Activated T-helper 1 cell treated with Interleukin-2 at 50 U/mL for 16 hours (primary cell): ENCODE measurements at places on chromosomes 12 and 14.

GRCh38 chr14:93715279-93715927 is 72.9 kb downstream of the PRIMA1 start:
- no peak for DNase-seq

DNA sequence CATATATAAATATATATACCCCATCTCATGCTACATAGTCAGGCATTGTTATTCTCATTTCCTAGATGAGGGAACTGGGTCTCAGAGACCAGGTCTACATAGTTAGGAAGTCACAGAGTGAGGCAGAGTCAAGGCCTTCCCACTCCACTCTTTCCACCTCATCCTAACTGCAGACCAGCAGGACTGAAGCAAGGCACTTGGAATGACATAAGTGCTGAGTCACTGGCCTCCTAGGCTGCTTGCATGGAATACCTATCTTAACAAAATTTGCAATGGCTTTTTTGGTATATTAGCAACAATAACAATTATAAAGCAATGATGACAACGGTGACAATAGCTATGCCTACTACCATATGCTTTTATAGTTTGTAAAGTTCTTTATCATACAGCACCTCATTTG is 5.4 kb upstream of the ANO4 start:
- no peak for DNase-seq

DNA sequence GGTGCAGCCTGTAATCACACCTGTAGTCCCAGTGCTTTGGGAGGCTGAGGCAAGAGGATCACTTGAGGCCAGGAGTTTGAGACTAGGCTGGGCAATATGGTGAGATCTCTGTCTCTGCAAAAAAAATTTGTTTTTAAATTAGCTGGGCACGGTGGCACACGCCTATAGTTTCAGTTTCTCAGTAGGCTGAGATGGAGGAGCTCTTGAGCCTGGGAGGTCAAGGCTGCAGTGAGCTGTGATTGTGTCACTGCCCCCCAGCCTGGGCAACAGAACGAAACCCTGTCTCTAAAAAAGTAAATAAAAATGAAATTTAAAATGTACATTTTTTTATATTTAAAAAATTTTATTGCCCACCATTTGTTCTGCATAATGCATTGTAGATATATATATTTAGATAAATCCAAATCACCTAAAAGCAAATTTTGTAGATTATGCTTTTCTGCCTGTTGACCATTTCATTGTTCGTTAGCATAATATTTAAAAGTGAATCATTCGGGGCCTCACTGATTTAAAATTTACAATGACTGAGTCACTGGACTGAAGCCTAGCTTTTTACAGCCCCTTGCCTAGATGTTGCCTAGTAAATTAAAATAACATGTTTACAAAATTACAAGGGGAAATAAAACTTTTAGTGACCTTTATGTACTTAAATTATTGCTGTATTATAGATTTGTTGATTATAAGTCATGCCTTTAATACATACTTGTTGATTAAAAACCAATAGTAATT is 87.9 kb downstream of the USP15 start:
- no peak for DNase-seq

GRCh38 chr12:13124656-13125505 is 21.4 kb upstream of the GSG1 start:
- DNase-seq: no peak

DNA sequence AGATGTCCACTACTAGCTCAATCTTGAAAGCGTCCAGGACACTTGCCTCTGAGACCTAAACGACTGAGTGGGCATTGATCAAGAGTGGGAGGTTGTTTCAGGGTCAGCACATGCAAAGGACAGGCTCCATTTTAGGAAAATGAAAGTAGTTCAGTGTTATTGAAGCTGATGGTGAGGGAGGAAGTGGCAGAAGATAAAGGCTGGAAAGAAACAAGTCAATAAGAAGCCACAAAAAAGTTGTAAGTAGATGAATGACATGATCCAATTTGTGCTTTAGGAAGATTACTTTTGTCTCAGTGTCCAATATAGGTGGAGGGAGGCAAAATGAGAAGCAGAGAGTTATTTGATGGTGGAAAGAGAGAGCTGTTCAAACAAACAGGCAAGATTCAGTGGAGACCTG is 22.0 kb downstream of the GPR65 start:
- no peak for DNase-seq

DNA sequence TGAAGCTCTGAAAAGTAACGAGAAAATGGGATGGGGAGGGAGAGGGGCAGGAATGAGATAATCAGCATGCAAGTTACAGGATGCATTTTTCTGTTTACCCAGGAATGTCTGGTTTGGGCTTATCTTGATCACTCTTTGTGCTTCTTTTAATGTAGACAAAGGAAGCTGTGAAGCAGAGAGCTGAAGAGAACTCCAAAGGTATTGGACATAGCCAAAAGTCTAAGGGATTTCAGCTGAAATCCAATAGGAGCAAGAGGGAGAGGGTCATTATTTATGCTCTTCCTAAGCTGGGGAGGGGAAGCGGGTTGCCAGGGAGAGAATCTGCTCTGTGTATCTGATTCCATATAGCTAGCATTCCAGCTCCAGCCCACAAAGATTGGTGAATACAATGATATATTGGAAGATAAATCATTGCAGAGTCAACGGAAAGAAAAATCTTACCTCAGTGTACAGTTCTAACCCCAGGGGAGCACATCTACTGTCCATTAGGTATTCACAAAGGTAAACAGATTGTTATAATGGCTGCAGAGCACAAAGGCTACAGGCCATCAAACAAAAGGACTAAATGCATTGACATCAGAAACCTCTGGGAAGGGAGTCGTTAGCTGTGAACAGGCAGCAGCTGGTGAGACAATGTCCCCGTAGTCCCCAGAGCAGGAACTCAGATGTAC is 61.0 kb upstream of the PELI2 start:
- DNase-seq: no peak

GRCh38 chr14:99572173-99572999 is 31.6 kb downstream of the CCDC85C start:
- DNase-seq: no peak

DNA sequence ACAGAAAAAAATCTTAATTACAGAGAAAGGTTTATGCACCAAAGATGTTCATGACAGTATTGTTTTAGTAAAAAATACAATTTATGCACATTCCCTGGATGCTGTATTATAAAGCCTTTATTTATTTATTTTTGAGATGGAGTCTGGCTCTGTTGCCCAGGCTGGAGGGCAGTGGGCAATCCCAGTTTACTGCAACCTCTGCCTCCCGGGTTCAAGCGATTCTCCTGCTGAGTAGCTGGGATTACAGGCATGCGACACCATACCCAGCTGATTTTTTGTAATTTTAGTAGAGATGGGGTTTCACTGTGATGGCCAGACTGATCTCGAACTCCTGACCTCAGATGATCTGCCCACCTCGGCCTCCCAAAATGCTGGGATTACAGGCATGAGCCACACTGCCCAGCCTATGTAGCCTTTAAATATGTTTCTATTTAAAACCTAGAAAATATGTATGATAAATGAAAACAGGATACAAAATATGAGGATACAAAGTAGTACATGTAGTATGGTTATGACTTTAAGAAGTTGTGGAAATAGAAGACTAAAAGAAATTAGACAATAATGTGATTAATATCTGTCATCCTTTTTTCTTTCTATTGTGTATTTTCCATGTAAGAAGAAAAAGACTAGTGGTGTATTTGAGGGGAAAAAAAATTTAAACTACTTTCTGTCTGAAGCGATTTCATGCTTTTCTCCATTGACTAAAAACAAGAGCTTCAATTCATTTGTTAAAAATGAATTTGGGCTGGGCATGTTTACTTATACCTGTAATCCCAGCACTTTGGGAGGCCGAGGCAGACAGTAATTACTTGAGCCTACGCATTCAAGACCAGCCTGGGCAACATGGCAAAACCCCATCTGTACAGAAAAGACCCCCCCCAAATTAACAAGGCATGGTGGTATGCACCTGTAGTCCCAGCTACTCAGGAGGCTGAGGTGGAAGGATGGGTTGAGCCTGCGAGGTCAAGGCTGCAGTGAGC is 13.1 kb downstream of the ATF1 start:
- no peak for DNase-seq

DNA sequence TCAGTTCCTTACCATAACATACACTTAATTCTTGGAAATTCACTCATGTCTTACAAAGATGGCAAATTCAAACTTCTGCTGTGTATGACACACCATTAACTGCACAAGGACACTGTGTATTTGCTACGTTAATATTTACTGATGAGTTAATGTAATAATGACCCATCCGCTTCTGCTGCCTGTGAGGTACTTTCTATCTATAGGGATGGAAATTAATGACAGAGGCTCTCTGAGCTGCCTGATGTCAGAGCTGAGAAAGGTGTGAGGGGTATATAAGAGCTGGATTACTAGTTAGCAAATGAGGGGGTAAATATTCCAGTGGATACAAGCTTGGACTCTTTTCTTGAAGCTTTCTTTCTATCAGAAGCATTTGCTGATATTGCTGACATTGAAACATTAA is at the start of gene IAPP:
Gene IAPP, plus strand, starts transcription at position 301 of the 400 bp plus-strand sequence. CDS start 450 bp downstream, outside the sequence.
- no peak for DNase-seq

DNA sequence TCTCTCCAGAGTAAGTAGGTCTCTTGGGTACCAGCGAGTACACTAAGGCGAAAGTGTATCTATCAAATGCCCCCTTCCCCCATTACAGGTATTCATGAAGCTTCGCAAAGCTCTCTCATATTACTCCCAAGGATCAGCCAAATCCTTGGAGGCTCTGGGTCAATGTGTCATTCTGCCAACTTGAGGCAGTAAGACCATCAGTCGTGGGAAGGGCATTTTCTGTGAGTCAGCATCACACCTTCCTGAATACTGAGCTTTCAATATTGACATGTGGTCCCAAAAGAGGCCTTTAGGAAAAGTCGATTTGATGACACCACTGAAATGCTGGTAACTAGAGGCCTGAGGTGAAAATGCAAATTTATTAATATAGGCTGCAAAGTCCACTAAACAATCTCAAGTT is 323.9 kb downstream of the LRIG3 start:
- DNase-seq: no peak

DNA sequence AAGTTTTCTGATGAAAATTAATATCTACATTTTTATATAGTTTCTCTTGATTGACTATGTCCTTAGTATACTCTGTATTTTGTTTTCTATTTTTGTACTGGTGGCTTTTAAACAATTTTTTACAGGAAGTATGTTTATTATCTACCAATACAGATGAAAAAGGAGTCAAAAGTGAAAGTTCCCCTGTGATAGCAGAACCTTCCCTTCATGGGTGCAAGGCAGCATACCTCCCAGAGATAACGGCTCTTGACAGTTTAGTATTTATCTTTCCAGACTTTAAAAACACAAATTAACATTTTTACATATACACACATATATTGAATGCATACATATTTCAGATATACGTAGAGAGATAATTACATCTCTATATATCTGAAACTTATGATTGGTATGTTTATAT is 17.1 kb upstream of the FAM234B start:
- no peak for DNase-seq

DNA sequence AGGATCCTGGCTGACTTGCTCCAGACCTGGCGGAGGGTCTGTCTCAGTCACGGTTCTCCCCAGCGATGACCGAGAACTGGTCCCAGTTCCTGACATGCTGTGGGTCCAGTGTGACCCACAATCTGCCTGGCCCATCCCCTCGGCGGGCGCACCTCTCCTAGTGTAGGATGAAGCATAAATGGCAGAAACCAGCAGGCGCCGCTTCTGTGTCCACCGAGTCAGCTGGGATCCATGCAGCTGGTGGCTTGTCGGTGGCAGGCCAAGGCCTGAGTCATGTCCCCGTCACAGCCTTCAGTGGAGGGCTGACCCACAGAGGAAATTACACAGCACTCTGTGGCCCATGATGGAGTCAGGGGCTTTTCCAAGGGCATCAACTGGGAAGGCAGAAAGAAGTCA is 38.5 kb downstream of the NFKBIA start:
- DNase-seq: no peak

DNA sequence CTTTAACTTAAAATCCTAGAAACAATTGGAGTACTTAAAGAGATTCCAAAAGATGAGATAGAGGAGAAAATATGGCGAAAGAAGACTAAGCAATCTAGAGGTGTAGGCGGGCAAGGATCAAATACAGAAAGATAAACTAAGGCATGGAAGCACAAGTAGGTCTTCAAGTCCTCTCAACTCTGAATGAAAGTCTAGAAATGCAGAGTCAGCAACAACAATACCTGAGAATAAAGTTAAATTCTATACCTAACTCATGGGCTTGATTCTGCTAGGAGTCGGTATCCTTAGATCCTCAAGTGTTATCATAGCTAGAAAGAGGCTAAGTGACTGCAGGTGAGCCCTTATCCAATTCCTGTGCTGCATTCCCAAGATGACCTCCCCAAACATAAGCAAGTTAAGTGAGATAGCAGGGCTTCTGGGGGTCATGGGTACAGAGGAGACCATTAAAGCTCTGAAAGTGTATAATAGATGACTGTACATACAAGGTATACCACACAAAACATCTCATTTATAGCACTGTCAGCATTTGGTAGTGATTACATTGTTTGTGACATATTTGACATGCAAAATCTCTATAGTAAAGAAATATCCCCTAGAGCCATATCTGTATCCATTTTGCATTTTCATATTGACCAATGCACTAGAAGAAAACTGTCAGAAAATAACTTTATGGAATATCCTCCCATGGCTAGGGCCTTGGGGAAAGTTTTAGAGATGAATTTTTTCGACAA is 82.5 kb upstream of the ARID2 start:
- no peak for DNase-seq

- DNase-seq: no peak
Observed at GRCh38 chr14:97298331-97298730, 501.1 kb downstream of the VRK1 start.

- no peak for DNase-seq
Observed at GRCh38 chr14:70278281-70278680, 81.2 kb downstream of the COX16 start.
